ENCODE measurements at places on chromosomes 1 and 21.

DNA sequence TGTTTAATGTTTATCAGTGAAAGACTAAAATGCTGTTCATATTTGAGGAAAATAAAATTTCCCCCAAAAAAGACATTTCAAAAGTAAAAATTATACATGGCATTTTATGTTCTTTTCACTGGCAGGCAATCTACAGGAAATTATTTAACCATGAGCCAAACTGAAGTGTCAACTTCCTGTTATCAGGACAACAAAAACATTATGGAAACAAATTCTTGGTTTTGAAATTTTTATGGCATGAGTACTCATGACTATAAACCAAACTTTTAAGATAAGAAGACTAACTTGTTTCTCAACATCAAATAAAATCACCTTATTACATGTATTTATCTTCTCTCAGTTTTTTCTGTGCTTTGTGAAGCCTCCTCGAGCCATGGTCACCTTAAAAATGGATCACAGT is 698.6 kb downstream of the LTN1 start:
- no peak for DNase-seq

DNA sequence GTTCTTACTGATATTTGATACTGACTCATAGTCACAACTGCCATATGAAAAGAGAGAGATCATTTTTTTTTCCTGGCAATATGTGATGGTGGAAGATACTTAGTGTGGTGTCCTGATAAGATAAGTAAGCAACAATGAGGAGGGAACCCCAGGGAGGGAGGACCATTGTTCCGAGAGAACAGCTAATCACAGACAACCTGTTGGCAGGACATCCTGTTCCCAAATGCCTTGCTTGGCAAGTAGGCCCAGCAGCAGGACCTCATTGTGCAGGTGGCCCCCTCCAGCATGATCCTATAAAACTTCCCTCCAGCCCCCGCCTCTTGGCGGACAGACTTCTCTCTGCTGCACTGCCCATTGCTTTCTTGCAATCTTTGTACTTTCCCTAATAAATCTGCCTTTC is 329.4 kb upstream of the CHRM3 start:
- no peak for DNase-seq

DNA sequence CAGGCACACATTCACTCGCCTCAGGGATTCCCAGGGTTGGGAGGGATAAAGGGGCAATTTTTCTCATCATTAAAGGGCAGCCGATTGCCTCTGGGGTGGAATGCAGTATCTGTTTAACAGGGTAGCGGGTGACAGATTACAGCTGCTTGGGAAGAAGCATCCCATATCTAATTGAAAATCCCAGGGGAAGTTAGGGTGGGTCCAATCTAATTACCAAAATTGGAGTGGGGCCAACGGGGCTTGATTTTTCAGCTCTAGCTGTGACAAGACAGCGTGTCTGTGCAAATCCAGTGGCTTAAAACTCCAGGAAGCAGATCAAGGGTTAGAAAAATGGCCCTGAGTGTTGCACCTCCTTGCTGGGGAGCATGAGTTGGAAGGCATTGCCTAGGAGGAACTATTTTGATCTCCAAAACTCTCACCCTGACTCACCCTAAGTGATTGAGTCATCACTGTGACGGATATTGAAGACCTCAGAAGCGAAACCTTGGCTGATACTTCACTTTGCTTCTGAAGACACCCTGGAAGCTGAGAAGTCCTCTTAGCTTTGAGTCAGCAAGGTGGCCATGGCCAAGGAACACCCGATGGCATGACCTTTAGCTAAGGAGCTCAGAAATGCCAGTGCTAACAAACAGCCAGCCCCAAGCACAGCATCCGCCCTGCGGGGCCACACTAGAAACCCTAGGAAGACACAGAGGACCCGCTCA is 46.0 kb downstream of the GRHL3 start:
- no peak for DNase-seq

- DNase-seq = no peak
These were observed 71.2 kb upstream of the HOOK1 start for GRCh38 chr1:59743324-59744091.

DNA sequence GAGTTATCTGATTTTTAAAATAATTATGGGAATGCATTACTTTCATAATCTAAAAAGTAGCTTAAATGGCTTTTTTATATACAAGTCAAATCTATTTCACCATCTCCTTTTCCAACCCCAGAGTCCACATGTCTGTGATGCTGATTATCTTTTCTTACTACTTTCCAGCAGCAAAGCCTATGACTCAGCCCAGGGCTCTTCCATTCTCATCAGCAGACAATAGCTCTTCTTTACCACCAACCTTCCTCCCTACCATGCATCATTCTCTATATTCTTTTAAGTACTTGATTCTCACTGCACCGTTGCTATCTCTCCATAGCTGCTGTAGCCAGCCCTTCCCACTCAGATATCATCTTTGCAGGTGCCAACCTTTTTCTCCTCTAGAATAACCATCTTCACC is 61.3 kb downstream of the OVGP1 start:
- no peak for DNase-seq

DNA sequence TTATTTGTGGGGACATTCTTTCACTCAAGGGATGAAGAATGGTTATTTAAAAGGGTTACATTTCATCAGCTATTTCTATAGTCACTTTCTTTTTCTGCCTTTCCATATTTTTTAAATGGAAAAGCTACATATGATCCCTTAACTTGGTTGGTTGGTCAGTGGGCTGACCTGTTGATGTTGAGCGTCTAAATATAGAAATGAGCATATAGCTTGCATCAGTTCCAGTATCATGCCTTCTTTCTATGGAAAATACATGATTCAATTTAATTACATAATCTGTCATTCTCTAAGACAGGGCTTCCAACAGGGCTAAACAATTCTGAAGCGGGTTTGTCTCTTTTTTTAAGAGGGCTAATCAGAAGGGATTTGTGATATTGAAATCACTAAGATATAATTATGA is 40.6 kb downstream of the TYW3 start:
- no peak for DNase-seq

DNA sequence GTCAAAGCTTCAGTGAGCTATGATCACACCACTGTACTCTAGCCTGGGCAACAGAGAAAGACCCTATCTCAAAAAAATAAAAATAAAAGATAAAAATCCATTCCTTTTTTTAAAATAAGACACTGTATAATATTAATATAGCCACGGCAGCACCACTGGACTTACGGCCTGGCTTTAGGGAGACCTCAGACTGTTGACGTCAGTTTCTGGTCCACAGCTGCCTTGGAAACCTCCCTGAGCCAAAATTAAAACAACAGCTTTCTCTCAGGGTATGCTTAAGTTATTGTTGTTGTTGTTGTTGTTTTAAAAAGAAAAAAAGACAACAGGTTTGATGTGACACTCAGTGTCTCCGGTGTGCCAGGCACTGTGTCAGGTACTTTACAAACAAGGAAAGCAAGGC is 42.0 kb downstream of the CAPZB start:
- no peak for DNase-seq

GRCh38 chr1:160092366-160093068 is 5.9 kb downstream of the IGSF8 start:
- DNase-seq = no peak
